Mesenchymal stem cell (in vitro differentiated cells and primary cell): ENCODE measurements at places on chromosomes 16 and 17.

DNA sequence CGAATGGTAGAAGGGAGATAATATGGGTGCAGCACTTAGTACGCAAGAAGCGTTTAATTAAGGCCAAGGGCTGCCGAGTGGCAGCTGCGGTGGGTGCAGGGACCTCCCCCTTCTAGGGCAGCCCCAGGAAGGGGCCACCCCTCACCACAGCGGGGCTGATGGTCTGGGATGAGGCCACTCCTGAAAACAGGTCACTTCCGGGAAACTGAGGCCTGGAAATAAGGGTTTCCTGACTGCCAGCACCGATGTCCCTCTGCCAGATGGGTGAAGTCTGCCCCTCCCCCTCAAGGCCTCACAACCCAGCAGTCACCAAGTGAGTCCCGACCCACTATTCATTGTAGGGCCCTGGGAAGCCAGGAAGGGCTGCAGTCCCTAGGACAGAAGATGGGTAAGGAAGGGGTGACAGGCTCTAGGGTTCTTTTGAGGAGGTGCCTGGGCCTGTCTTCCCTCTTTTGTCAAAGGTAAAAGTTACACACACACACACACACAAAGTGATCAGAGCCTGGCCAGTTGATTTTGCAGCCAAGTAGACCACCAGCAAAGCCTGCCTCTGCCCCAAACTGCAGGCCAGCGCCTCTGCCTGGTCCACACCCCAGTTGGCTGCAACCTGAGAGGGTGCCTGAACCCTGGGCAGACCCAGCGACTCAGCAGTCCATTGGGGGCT is 12.5 kb downstream of the SREBF1 start:
- H3K36me3 ChIP-seq: peaks cover 30% of the 10 kb centered on the region
- peak overlapping the region; percentile 50 for H3K27ac ChIP-seq
- H3K4me1 ChIP-seq: peaks cover 52% of the 10 kb centered on the region

- H3K36me3 ChIP-seq: no peaks in the 10 kb centered on the region
- H3K27me3 ChIP-seq: no peaks in the 10 kb centered on the region
- no peak overlapping the region for H3K27ac ChIP-seq
- H3K4me1 ChIP-seq: no peaks in the 10 kb centered on the region
- no peak overlapping the region for H3K4me3 ChIP-seq
These were observed 632 bp downstream of the CCL15 start for GRCh38 chr17:36000732-36001109.

GRCh38 chr16:24511174-24511573 is 28.2 kb upstream of the RBBP6 start:
- H3K4me3 ChIP-seq: no peak overlapping the region
- no peak for DNase-seq
- no peak overlapping the region for H3K27ac ChIP-seq
- H3K36me3 ChIP-seq: no peaks in the 10 kb centered on the region

DNA sequence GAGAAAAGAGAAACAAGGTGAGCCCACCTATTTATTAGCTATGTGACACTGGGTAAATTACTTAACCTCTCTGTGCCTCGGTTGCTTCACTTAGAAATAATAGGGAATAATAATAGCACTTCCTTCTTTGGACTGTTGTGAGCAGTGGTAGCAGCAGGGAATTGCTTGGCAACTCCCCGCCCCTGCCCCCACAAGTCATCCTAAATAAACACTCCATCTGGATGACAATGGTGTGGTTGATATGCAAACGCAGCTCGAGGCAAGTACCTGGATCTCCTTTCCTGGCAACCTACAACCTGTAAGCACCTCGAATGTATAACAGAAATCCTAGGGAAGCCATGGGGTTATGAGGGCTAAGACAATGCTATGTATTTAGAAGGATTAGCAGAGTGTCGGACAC is 9.1 kb downstream of the TEKT3 start:
- no peak overlapping the region for H3K4me3 ChIP-seq
- no peaks in the 10 kb centered on the region for H3K36me3 ChIP-seq
- no peaks in the 10 kb centered on the region for H3K4me1 ChIP-seq
- no peaks in the 10 kb centered on the region for H3K27me3 ChIP-seq
- H3K27ac ChIP-seq: no peak overlapping the region

DNA sequence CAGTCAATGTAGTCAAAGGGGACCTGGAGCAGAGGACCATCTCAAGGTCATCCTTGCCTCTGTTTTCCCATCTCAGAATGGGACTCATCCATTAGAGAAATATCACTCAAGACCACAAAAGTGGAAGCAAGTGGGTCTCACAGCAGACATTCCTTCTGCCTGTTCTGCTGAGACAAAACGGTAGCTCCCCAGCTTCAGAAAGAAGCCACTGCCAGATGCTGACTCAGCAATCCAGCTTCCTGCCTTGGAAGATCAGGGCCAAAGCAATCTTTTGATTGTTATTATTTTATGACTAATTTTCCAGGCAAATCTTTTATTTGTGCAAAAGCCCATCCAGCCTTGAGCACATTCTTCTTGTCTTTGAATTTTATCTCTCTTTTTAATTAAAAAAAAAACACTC is 86.8 kb downstream of the CCT6B start:
- H3K27ac ChIP-seq: no peak overlapping the region
- no peak overlapping the region for H3K4me3 ChIP-seq
- H3K4me1 ChIP-seq: no peaks in the 10 kb centered on the region
- no peaks in the 10 kb centered on the region for H3K36me3 ChIP-seq
- no peaks in the 10 kb centered on the region for H3K27me3 ChIP-seq
- DNase-seq: no peak

DNA sequence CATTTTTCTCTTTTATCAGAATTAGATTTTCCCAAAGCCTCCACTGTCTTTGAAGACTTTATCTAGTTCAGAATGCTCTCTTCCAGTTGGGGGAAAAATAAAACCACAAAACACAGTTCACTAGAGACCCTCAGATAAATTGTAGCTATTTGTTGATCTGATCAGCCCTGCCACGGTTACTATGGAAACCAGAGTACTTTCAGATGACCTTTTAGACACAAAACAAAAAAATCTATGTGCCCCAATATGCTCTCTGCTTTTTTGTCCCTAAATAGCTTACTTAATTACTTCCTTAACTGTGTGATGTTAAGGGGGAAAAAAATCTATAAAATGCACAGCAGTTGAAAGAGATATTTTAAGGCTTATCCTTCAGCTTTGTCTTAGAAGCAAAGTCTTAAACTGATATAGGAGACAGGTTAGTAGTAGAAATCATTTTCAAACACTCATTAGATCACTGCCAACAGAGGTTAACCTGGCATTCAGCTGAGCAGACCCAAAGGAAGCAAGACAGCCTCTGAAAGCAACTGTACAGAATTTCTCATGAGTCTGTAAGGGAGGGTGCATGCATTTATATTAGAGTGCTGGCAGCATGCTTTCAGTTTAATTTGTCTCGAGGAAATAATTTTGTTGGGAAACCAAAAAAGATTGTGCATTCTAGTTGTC is 129.9 kb upstream of the CACNG5 start:
- H3K36me3 ChIP-seq: peaks cover 3% of the 10 kb centered on the region
- H3K4me1 ChIP-seq: peaks cover 1% of the 10 kb centered on the region
- H3K27me3 ChIP-seq: no peaks in the 10 kb centered on the region
- DNase-seq: no peak
- H3K27ac ChIP-seq: no peak overlapping the region

DNA sequence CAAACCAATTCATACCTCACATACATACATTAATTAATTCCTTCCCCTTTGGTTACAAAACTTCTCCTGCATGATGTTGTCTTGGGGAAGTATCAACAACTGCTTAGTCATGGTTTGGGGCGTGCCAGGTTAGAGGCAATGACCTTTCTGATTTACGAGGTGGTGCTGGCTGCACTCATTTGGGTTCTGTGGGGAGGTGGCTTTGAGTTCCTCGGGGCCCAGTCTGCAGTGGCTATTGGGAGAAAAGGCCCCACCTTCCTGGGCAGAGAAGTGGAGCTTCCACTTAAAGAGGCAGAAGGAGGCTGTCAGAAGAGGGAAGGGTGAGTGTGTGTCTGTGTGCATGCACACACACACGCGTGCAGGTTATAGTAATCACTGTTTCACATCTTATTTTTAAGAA is 10.2 kb upstream of the ETV4 start:
- H3K36me3 ChIP-seq: no peaks in the 10 kb centered on the region
- peaks cover 8% of the 10 kb centered on the region for H3K27me3 ChIP-seq
- H3K27ac ChIP-seq: no peak overlapping the region
- no peak overlapping the region for H3K4me3 ChIP-seq

GRCh38 chr17:7897773-7898172 is 9.2 kb downstream of the CHD3 start:
- H3K4me1 ChIP-seq: no peaks in the 10 kb centered on the region
- no peak overlapping the region for H3K4me3 ChIP-seq
- DNase-seq: peak; percentile 70
- H3K27ac ChIP-seq: no peak overlapping the region
- peaks cover 80% of the 10 kb centered on the region for H3K36me3 ChIP-seq
- no peaks in the 10 kb centered on the region for H3K27me3 ChIP-seq

- no peak for DNase-seq
- peaks cover 18% of the 10 kb centered on the region for H3K4me1 ChIP-seq
- peaks cover 7% of the 10 kb centered on the region for H3K36me3 ChIP-seq
- H3K4me3 ChIP-seq: peak overlapping the region; percentile 78
These were observed 2.6 kb downstream of the MYL11 start for GRCh38 chr16:30377050-30377811.

DNA sequence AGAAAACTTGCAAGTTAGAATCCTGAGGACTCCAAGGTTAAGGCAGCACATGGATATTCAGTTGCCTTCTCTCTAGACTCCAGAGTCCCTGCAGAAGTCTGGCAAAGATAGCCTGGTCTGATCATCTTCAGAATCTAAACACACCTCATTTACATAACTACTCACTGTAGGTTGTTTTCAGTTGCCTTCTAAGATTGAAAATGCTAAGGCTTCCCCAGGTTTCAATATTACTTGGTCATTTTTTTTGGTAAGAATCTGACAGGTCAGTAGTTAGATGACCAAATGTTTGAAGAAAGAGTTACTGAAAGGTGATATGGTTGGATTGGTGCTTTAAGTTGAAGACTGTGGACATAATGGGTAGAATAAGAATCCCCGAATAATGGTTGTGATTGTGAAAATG is 205.4 kb upstream of the KCNJ16 start:
- H3K4me3 ChIP-seq: no peak overlapping the region
- H3K27me3 ChIP-seq: no peaks in the 10 kb centered on the region
- peaks cover 3% of the 10 kb centered on the region for H3K4me1 ChIP-seq
- no peaks in the 10 kb centered on the region for H3K36me3 ChIP-seq

DNA sequence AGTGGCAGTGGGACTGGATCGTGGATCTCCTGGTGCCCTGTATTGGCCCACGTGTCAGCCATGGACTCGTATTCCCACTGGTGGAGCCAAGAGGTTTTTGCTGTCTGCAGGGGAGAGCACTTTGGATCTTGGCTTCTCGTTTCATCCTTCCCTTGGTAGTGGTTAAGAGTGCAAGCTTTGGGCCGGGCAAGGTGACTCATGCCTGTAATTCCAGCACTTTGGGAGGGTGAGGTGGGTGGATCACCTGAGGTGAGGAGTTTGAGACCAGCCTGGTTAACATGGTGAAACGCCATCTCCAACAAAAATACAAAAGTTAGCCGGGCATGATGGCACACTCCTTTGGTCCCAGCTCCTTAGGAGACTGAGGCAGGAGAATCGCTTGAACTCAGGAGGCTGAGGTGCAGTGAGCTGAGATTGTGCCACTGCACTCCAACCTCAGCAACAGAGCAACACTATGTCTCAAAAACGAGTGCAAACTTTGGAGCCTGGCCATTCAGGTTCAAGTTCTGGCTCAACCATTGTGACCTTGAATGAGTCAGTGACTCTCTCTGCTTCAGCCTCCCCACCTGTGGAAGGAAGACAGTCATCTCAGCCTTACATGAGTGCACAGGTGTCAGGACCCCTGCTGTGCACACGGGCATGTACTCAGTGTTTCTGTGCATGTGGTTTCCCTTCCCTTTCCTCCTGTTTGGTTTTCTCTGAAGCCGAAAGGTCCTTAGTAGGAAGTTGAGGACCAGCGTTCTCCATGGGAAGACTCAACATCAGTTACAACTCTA is 57.4 kb downstream of the PLCG2 start:
- H3K27me3 ChIP-seq: peaks cover 5% of the 10 kb centered on the region
- no peak overlapping the region for H3K27ac ChIP-seq
- H3K4me3 ChIP-seq: no peak overlapping the region
- no peak for DNase-seq
- no peaks in the 10 kb centered on the region for H3K36me3 ChIP-seq
- peaks cover 13% of the 10 kb centered on the region for H3K4me1 ChIP-seq

DNA sequence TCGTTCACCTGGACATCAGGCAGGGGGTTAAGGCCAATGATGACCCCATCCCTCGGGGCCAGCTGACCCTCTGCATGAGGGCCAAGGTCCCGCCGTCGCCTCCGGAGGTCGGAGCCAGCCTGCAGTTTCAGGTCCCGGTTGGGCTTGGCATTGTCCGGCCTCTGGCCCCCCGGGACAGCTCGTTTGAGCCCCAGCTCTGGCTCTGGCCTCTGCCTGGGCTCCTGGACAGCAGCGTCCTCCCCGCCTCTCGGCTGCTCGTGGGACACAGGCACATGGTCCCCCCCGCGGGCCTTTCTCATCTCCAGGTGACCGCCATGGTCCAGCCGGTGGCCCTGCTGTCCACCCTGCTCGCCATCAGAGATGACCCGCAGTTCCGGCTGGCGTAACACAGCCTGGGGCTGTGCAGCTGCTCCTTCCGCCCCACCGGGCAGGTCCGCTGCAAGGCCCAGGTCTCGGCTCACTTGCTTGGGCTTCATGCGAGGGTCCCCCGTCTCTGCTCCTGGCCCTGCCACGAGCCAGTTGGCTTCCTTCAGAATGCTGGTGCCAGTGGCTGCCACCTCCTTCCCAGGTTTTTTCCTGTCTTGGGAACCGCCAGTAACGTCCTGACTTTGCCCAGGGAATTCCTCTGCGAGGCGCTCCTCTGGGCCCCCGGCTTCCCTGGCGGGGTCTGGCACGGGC is 6.7 kb downstream of the NDUFAF8 start:
- H3K4me1 ChIP-seq: peaks cover 29% of the 10 kb centered on the region
- H3K27ac ChIP-seq: no peak overlapping the region
- H3K36me3 ChIP-seq: peaks cover 73% of the 10 kb centered on the region
- H3K4me3 ChIP-seq: no peak overlapping the region

- no peak overlapping the region for H3K4me3 ChIP-seq
These were observed 34.1 kb downstream of the SNX29 start for GRCh38 chr16:12010388-12011251.

GRCh38 chr16:69393898-69394849 is 8.4 kb upstream of the TERF2 start:
- no peak overlapping the region for H3K4me3 ChIP-seq
- no peak for DNase-seq
- H3K27ac ChIP-seq: no peak overlapping the region
- H3K27me3 ChIP-seq: no peaks in the 10 kb centered on the region
- peaks cover 6% of the 10 kb centered on the region for H3K4me1 ChIP-seq
